ENCODE measurements at places on chromosomes 16 and 17.

DNA sequence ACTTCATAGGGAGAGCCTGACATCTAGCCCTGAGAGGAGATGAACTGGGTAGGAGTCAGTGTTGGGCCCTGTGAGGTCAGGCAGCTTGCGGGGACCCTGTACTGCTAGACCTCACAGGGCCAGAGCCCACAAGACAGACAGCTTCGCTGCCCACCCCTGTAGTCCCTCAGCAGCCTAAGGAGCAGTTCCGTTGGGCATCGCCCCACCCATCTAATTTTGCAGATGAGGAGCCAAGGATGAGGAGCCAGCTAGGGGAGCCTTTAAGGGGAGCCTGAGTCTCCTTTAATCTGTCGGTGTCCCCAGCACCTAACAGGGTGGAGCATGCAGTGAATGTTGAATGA is 755 bp upstream of the TUFM start:
- no peak for DNase-seq

DNA sequence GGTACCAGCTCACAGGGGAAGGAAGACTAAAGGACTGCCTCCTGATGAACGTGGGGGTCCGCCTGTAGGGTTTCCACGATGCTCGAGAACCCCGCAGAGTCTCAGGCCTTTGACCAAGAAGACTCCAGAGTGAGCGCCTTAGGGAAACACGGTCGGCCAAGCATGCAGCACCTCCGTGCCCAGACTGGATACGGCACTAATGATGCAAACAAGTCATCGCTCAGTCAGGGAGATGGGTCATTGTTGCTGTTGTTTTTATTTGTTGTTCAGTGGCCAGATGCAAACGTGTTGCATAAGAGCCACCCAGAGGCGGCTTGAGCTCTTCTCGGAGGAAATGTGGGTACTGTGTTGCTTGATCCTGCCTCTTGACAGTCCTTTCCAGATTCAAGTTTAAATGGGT is 19.3 kb upstream of the RBFOX3 start:
- no peak for DNase-seq

- peak; percentile 22 for DNase-seq
These were observed 504 bp downstream of the MAZ start for GRCh38 chr16:29806641-29807425.

DNA sequence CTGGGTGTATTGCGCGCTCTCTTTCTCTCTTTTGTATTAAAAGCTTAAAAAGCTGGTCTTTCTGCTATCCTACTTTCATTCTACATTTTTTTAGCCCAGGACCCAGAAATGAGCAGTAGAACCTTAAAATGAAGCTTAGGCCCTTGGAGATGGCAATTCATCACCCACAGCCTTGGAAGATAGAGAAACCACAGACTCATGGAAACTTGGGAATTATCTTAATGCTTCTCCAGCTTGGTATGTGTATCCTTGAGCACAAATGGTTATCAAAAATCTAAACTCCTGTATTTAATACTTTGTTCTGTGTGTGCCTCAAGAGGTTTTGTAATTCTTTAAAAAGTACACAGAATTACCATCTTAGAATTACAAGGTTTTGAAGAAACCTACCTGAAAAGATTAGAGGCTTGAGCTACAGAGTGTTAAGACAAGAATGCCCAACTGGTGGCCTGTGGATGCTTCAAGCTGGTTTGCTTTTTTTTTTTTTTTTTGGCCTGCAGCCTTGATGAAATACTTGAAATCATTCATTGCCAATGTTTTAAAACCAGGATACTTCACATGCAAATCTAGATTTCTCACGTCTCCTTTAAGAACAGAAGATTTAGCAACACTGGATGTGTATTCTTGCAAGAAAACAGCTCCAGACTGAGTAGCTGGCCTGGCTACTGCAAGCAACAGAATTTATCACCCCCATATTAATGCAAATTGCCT is 105.0 kb downstream of the XYLT1 start:
- no peak for DNase-seq

DNA sequence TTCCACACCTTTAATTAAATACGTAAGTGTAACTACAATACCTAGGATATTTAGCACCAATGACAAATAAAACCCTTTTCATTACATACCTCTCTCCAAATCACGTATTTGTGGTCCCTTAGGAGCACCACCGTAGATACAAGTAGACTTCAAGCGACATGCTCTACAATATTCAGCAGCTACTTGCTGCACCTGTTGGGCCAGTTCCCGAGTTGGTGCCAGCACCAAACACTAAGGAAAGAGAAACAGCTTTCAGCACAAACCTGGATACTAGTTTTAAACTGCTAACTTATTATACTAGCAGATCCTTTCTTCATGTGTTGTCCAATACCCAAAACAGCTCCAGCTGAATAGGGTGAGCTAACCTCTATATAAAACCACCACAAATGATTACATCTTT is 2.7 kb downstream of the DDX5 start:
- no peak for DNase-seq

GRCh38 chr16:87584975-87585374 is 17.3 kb upstream of the JPH3 start:
- no peak for DNase-seq

DNA sequence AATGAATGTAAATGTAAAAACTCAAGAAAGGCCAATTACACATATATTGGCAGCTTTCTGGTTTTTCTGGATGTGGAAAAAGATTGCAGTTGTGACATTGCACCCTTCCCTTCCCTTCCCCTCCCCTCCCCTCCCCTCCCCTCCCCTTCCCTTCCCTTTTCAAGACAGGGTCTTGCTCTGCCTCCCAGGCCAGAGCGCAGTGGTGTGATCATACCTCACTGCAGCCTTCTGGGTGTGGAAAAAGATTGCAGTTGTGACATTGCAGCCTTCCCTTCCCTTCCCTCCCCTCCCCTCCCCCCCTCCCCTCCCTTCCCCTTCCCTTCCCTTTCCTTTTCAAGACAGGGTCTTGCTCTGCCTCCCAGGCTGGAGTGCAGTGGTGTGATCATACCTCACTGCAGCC is 41.7 kb downstream of the PIK3R5 start:
- DNase-seq: no peak

DNA sequence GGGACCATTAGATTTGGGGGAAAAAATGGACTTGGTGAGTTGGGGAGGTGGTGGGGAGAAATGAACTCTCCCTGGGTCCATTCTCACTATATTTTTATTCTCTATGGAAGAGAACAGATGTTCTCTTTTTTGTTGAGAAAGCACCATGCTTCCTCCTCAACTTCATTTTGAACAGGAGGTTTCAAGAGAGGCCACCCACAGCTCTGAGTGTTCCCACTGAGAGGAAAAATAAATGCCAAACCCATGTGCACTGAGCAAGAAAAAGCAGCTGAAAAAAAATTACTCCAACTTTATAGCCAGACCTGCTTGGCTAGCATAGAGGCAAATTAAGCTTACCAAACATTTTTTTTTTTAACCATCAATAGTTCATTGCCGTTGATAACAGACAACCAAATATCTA is 883.6 kb downstream of the KCNJ2 start:
- no peak for DNase-seq

DNA sequence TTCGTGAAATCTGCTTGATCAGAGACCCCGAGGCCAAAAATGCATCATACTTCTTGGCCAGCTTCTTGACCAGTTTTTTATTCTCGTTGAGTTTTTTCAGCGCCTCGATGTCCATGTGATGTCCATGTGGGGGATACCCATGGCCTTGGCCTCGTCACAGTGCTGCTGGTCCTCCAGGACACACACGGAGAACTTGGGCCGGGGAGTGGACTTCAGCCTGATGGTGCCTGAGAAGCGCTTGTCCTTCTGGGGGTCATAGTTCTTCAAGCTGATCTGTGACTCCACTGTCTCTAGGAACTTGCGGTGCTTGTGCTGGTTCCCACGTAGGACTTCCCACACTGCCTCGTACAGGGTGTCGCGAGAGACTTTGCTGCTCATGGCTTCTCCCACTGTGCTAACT is 16.7 kb downstream of the COX4I1 start:
- no peak for DNase-seq

- no peak for DNase-seq
These were observed 2.8 kb downstream of the FAM171A2 start for GRCh38 chr17:44360826-44361225.

GRCh38 chr16:46882940-46883307 is 1.2 kb upstream of the GPT2 start:
- no peak for DNase-seq

GRCh38 chr17:41267711-41268110 is 2.5 kb downstream of the KRTAP9-6 start:
- no peak for DNase-seq

DNA sequence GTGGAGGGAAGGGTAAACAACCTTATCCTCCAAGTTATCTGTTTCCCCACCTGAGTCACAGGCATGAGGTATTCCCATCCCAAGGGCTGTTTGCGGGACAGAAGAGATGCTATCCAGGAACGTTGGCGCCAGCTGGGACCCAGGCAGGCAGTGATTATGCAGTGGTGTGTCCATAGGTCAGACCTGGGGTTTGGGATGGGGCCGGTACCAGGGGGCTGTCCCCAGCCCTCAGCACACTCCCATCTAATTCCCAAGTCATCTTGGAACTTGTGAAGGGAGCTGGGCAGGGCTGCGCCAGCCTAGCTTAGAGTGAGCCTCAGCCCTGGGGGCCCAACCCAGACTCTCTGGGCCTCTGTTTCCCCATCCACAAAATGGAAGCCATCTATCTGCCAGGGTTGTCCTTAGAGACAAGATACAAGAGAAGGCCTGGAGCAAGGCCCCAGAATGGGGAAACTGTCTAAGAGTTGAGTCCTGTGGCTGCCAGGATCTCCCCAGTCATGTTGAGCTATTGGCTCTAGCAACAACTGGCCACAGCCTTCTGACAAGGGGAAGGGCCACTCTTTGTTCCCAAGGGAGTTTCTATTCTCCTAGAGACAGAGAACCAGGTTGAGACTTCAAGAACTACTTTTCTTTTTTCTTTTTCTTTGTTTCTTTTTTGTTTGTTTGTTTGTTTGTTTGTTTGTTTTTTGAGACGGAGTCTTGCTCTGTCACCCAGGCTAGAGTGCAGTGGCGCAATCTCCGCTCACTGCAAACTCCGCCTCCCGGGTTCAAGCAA is 9.8 kb upstream of the JUP start:
- DNase-seq: no peak

GRCh38 chr17:72862276-72862999 is 230.1 kb downstream of the SLC39A11 start:
- DNase-seq: no peak

GRCh38 chr17:10457952-10458351 is 11.4 kb downstream of the MYH4 start:
- no peak for DNase-seq

- DNase-seq: no peak
These were observed 2.4 kb downstream of the CD2BP2 start for GRCh38 chr16:30352488-30353401.

- no peak for DNase-seq
These were observed 7.5 kb upstream of the OR1F1 start for GRCh38 chr16:3180445-3180878.

GRCh38 chr17:1386265-1386664 is 13.8 kb downstream of the YWHAE start:
- DNase-seq: no peak

DNA sequence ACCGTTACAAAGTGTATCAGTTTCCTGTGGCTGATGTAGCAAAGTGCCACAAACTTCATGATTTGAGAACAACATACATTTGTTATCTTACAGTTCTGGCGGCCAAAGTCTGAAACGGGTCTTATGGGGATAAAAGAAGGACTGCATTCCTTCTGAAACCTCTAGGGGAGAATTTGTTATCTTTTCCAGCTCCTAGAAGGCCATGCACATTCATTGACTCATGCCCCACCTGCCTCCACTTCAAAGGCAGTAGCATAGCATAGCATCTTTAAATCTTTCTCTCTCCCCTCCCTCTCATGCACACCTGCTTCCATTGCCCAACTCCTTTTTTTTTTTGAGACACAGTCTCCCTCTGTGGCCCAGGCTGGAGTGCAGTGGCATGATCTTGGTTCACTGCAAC is 190.7 kb upstream of the DYNLRB2 start:
- DNase-seq: no peak

- DNase-seq: no peak
These were observed 24.5 kb downstream of the WNT9B start for GRCh38 chr17:46875849-46876352.

GRCh38 chr16:49545741-49546448 is 172.3 kb downstream of the C16orf78 start:
- no peak for DNase-seq

GRCh38 chr17:9247401-9247938 is 226.2 kb downstream of the NTN1 start:
- no peak for DNase-seq

DNA sequence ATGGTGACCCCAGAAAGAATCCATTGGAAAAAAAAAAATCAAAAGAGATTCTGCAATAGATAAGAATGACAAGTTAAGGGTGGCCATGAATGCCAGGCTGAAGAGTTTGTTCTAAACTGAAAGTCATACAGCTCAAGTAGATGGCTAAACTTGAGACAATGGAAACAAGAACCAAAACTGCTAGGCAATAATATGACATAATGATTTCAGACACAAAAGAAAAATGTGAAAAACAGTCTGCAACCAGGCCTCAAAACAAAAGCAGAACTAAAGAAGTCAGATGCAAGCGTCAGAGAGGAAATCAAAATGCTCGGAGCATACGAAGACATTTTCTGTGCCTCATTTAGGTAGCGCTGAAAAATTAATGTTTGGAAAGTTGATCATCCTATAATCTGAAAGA is 54.4 kb upstream of the YPEL2 start:
- DNase-seq: no peak

DNA sequence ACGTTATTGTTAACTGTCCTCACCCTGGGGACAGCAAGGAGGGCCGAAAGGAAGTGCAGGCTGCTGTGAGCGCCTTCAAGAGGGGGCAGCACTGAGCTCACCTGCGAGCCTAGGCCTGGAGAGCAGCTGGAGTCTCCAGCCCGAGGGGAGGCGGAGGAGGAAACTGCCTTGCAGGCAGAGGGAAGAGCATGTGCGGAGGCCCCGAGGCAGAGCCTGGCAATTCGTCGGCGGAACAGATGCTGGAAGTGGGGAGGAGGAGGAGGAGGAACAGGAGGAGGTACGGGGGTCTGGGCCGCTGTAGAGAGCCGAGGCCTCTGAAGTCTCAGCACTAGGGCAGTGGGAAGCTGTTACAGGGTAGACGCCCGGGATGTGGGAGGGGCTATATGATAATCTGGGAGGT is 49.6 kb upstream of the PLCG2 start:
- no peak for DNase-seq

- no peak for DNase-seq
These were observed 1458.7 kb downstream of the CDH11 start for GRCh38 chr16:63663155-63663554.

- no peak for DNase-seq
These were observed 30.4 kb upstream of the PITPNA start for GRCh38 chr17:1592751-1593629.
